Activated naive CD8-positive, alpha-beta T cell treated with anti-CD3 and anti-CD28 coated beads, Interleukin-2, amount 10 ng/mL, durations not matched to agents 7 days and 5 days (primary cell): ENCODE measurements at places on chromosomes 7 and 10. TPM values are rescaled to one million over a fixed set of nuclear protein-coding genes. Genes with fewer than 3 reads are reported as not detected.

Gene FAM24B
- 19.1 TPM for total RNA-seq

Gene MYL10
- total RNA-seq, result not detected

Gene SP4
- total RNA-seq, result 39.6 TPM

Gene TAS2R41
- total RNA-seq, result not detected

Gene CYP2C19
- total RNA-seq, result not detected

Gene PLCE1
- total RNA-seq, result not detected

Gene ARMC3
- not detected for total RNA-seq

Gene TLX1
- total RNA-seq, result not detected

Gene SERPINE1
- 0.44 TPM for total RNA-seq
